Hepatic stellate cell (primary cell): ENCODE measurements at places on chromosomes 16 and 17.

DNA sequence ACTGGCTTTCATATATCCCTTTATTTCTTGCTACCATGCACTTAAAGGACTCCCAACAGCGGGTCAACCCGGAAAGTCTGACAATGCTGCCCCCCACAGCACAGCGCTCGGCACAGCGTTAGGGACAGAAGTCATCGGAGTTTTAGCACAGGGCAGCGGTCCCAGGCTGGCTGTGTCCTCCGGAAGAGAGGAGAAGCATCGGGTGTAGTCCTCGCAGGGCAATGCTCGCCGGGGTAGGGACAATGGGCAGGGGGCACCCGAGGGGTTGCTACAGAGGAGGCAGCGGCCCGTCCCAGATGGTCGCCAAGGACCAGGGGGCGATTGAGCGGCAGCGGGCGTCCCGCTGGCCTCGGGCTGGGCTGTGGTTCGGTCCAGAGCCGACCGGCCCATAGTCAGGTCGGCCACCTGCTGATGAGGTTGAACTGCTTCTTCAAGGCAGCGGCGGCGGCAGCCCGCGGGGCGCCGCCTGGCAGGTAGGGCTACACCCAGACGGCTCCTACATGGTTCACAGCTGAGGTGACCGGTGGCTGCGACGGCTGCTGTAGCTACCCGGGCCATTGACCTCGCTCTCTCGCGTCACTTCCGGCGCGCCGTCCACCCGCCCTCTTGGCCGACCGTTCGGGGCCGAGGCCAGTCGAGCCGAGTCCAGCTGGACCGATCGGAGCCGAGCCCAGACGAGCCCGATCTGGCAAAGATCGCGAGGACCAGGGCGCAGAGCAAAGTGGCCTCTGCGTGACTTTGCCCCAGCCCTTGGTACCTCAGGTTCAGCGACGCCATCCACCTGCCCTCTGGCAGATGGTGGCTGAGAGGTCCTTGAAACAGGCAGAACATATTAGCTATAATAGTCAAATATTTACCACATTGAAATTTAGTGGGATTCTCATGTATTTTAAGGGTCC lies 4.7 kb upstream of the LCMT1 start:
- peak; percentile 91 for DNase-seq

GRCh38 chr17:39737760-39738567 lies at the start of gene GRB7:
Gene GRB7 (plus strand): TSS chr17:39737938. CDS start chr17:39742302, 4,364 bp downstream.
- DNase-seq, result peak; percentile 59

- DNase-seq, result peak; percentile 47
These were observed 536.5 kb upstream of the CDH11 start for GRCh38 chr16:65658349-65658748.

GRCh38 chr16:72561-73548 lies at the start of gene RHBDF1:
Gene RHBDF1 (minus strand): TSS chr16:72631. CDS start chr16:65015, 7,616 bp downstream.
- peak; percentile 89 for DNase-seq

DNA sequence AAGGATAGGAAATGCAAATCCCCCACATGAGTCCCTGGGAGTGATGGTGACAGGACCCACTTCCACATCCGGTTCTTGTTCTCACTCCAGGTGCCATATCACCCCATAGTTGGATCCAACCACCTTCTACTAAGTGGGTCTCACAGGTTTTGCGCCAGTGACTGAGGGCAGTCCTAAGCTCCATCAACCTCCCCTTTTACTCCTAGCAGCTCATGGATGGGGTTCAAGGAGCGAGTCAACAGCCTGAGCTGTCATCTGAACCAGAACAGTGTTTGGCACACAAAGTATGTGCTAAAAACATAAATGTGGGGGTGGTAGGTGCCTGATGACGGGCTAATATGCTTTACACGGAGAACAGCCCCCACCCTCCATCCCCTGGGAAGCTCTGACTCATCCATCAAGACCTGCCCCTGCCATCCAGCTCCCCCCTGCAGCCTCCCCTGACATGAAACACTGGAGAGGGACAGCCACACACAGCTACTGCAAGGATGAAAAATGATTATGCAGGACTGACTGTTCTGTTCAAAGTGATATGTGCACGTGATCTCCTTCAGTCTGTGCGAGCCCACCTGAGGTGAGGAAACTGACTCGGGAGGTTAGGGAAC lies 143.2 kb upstream of the CDH5 start:
- DNase-seq, result peak; percentile 57

DNA sequence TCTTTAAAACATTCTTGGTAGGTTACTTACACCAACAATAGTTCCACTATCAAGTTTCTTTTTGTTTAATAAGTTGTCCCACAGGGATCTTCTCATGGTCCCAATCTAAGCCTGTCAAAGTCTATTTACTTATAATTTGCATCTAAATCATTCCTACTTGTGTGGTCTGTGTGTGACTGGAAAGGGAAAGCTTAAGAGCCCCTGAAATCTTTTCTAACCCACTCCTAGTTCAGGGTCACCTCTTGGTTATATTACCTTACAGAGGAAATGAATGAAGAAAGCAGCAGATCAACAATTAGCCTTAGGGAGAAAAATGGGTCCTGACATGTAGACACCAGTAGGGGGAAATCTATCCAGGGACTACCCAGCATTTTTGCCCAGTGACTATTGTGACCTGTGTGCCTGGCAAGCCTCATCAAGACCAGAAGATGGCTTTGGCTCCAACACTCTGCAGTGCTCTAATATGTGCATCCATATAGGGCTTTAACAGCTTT lies 110.4 kb upstream of the HAS3 start:
- peak; percentile 27 for DNase-seq

- DNase-seq, result no peak
These were observed 27.2 kb upstream of the RPH3AL start for GRCh38 chr17:379531-380465.
